ENCODE measurements at places on chromosomes 3 and 15.

DNA sequence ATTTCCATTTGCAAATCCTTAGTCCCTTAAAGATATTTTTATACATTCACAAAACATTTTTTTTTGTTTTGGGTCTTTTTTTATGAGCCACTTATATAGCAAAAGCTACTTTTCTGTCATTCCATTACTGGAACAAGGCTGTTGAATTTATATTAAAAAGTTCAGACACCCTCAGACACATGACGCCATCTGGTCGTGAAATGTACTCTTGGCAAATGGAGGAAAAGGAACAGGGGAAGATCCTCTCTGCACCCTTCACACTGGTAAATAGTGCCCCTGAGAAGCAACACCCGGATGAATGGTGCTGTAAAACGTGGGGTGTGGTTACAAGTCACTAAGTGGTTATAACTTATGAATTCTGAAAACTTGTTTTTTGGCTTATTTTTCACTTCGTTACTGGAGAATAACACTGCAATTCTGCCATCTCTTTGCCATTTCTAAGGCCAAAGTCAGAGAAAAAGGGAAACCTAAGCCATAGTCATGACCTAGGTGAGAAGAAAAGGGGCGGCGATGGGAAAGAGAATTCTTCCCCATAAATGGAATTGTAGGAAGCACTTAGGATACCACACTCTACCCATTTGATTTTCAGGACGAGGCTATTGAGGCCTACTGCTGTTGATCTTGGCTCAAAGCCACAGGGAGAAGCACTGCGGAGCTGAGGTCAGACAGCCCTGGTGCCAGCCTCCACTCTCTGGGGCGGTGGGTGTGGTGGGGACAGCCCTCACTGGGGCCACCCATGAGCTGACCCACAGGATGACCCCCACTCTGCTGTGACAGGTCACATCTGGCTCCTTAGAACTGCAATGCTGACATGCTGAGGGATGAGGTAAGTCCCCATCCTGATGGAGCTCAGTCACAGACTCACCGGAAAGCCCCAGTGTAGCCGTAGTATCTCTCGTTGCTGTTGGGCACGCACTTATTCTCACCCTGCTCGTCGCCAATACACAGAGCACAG, 21.9 kb downstream of the LTF start:
- DNase-seq, result no peak

GRCh38 chr3:182309120-182309519, 484.2 kb upstream of the ATP11B start:
- DNase-seq, result no peak

DNA sequence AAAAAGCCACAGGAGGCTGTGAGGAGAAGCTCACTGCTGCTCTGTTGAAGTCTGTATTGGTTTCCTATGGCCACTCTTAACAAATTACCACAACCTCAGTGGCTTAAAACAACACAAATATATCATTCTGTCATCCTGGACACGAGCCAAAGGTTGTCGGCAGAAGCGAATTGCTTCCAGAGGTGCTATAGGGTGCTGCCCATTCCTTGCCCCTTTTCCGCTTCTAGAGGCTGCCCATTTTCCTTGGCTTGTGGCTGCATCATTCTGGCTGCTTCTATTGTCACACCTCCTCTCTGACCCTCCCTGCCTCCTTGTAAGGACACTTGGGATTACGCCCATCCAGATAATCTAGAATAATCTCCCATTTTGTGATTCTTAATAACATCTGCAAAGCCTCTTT, 6.4 kb upstream of the SACM1L start:
- no peak for DNase-seq

DNA sequence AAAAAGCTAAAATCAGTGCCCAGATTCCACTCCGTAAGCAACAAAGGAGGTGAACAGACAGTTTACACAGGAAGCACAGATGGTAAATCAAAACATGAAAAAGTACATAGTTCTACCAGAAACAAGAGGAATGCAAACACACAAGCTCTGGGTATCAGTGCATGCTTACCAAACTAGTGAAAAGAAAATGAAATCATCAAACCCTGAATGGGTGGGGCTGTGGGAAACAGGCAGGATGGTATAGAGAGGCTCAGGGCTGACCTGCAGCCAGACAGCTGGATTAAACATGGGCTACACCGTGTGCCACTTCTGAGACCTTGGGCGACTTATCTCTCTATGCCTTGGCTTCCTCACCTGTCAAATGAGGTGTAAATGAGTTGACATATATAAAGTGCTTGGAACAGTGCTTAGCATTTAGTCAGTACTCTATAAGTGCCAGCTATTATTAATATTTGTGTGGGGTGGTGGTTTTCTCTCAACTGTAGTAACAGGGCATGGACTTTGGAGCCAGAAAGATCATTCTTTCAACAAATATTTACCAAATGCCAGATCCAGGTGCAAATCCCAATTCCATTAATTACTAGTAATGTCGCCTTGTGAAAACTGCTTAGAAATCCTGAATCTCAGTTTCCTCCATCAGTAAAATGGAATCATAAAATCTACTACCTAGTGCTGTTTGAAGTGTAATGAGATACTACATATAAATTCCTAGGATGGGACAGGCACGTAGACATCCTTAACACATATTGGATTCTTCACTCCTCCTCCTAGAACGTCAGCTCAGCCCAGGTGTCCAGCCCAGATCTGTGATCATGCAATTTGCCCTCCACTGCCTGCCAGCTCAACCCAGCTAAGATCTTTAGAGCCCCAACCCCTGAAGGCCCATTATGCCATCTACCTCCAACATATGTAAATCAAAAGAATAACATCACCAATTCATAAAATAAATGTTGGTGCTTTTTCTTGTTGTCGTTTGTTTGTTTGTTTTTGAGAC, 55.5 kb upstream of the SMAD3 start:
- no peak for DNase-seq

- DNase-seq, result no peak
Observed at GRCh38 chr3:55567615-55568014, 80.5 kb upstream of the WNT5A start.

DNA sequence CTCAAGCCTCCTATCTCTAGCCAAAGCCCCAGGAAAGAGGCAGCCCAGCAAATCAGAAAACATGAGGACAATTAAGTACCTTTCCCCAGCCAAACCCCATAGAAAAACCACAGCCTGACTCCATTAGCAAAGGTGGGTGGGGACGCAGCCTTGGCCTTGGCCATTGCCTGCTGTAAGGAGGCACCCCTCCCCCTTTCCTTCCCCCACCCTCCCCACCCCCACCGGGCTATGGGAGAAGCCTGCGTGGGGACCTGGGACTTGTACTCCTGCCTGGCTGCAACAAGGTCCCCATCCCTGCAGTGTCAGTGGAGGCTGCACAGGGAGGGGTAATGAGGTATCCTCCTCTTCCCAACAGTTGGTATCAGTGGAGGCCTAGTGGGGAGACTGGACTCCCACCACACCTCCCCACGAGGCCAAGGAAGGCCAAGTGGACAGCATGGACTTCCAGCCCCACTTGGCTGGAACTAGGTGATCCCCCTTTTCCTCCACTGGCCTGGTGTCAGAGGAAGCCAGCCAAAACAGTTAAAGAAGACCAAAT, 20.5 kb downstream of the PRR23E start:
- DNase-seq, result no peak

DNA sequence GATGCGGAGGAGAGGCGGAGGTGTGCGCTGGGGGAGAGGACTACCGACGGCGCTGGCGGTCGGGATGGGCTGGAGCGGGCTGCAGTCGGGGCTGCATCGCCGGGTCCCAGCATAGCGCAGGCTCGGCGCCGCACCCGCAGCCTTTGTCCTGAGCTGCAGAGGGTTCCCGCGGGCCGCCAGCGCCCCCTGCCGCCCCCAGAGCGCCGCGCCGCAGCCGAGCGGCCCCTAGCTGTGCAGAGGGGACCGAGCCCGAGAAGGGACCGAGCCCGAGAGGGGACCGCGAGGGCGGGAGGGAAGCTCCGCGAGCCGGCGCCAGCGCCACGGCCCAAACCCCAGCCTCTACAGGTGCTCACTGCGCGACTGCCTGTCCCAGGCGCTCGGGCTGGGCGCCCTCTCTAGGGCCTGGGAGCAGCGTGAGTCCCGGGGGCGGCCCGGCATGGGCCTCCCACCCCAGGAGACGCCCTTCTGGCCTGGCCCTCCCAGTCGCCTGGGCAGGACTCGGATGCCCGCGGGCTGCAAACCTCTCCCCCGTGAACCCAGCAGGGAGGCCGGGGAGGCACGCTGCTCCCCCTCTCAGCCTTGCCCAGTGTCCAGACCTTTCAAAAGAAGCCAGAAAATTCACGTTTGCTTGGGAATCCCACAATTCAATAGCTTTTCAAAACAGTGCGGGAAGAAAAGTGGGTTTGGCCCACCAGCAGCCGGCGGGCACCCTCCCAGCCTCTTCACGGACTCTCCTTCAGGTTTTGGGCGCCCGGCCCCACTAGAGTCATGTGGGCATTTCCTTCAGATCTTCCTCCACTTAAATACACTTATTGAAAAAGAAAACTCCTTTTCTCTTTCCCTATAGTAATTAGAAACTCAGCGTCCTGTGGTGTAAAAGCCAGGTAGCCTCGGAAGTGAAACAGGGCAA, 134.7 kb downstream of the TPRA1 start:
- peak; percentile 50 for DNase-seq

- DNase-seq, result no peak
Observed at GRCh38 chr3:146449613-146450012, 19.7 kb downstream of the PLSCR2 start.

DNA sequence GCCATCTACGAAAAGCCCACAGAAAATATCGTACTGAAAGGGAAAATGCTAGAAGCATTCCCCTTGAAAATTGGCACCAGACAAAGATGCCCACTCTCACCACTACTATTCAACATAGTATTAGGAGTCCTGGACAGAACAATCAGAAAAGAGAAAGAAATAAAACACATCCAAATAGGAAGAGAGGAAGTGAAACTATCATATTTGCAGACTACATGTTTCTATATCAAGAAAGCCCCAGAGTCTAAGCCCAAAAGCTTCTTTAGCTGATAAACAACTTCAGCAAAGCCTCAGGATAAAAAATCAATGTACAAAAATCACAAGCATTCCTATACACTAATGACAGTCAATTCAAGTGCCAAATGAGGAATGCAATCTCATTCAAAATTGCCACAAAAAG, 15.6 kb downstream of the OR5K3 start:
- DNase-seq, result no peak

GRCh38 chr3:18103591-18103990, 321.5 kb downstream of the SATB1 start:
- DNase-seq, result no peak

- no peak for DNase-seq
Observed at GRCh38 chr3:98746882-98747281, 16.3 kb upstream of the ST3GAL6 start.

- DNase-seq, result no peak
Observed at GRCh38 chr3:178618896-178619295, 82.7 kb downstream of the KCNMB2 start.

- DNase-seq, result no peak
Observed at GRCh38 chr3:149203758-149204157, 17.9 kb downstream of the CP start.

GRCh38 chr3:40911928-40912327, 287.4 kb upstream of the CTNNB1 start:
- no peak for DNase-seq

GRCh38 chr3:131957511-131957910, 77.3 kb downstream of the CPNE4 start:
- DNase-seq, result no peak

- no peak for DNase-seq
Observed at GRCh38 chr3:12901623-12902045, 60.3 kb upstream of the RPL32 start.

GRCh38 chr15:101676921-101677329, 24.7 kb upstream of the TM2D3 start:
- no peak for DNase-seq

- DNase-seq, result no peak
Observed at GRCh38 chr3:28726840-28727239, 378.2 kb upstream of the AZI2 start.

DNA sequence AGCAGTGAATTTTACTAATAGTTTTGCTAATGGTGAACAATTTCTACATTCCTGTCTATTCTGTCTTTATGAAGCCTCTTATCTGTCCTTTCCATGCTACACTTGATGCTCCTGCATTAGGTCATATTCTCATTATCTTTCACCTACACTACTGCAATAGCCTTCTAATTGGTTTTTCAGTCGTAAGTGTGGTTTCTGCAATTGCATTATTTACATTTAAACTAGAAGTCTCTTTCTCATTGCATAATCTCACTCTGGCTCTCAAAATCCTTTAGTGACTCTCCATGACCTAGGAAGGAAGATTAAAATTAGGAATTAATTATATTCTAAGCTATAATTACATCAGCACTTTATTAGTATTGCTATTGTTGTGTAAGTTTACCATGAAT, 686.5 kb downstream of the IGSF11 start:
- DNase-seq, result no peak

DNA sequence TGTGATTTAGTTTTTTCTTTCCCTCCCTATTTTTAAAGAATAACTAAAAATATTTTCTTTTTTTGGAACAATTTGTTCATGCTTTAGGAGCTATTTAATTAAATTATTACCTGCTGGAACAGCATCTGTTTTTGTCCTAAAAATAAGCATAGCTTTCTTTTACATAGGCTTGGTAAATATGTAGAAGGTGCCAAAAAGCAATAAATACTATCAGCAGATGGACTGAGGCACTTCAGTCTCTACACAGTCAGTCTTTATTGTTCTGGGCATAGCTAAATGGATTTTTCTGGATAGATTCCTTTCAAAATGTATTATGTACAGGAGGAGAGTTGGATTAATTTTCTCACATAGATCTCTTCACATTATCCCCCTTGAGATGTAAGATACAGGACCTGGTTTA, 223.5 kb downstream of the NAALADL2 start:
- no peak for DNase-seq

GRCh38 chr3:143309705-143310104, 190.1 kb downstream of the CHST2 start:
- DNase-seq, result no peak

DNA sequence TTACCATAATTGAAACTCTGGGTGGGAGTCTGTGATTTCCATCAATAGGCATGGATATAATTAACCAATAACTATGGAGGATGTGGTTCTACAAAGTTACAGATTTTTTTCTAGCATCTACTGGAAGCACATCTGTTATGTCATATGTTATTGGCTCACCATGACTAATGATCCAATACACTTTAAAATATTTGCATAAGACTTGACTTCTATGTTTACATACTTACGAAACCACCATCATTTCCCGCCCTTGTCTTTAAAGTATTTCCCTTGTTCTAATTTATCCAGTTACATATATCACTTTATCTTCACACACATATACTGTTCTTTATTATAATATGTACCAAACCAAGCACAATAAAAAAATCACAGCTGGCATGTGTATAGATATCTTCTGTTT, 380.3 kb upstream of the CBLB start:
- no peak for DNase-seq

Data from activated T-cell treated with anti-CD3 and anti-CD28 coated beads, Interleukin-2, amount 50 U/mL, for 1 hour (primary cell).